ENCODE measurements at places on chromosomes 16 and 17. TPM values are rescaled to one million over a fixed set of nuclear protein-coding genes. Genes with fewer than 3 reads are reported as not detected.

DNA sequence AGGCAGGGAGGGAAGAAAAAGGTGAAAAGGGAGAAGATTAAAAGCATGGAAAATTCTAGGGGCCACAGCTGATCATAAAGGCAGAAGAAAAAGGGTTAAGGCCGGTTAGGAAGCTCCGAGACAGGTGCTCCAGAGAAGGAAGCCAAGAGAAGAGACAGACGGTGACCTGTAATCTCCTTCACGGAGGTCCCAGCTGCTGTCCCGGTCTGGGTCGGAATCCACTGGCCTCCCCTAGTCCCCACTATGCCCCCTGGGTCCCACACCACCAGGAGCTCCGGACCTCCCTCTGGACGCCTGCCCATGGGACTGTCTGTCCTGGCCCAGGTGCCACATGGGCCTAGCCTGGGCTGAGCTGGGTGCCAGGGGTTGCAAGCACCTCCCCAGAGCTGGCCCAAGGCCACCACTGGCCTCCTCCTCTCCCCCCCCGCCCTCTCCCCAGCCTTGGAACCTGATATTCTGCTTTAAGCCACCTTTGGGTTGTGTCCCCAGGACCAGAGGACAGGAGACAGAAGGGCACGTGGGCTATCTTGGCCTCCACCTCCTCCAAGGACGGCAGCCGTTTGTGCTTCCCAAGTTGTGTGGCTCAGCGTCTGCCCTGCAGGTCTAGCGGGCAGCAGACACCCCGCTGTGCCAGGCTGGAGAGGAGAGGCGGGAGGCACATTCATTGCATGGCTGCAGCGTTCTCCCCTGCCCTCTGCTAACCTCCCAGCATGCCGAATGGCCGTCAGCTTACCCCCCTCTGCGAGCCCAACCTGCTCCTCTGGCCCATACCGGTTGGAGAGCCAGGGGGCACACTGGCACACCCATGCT lies 102.4 kb downstream of the ENGASE start:
- DNase-seq: no peak

DNA sequence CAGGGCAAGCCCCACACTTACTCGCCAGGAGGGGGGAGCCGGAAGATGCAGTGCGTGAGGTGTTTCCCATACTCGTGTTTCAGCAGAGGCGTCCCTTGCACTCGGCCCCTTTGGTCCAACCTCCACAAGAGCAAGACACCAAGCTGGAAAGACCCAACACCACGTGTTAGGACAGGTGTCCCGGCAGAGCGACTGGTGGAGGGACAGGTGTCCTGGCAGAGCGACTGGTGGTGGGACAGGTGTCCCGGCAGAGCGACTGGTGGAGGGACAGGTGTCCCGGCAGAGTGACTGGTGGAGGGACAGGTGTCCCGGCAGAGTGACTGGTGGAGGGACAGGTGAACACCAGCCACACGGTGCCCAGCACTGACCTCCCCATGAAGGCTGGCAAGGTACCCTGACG lies 19.4 kb downstream of the IFT140 start:
- no peak for DNase-seq

DNA sequence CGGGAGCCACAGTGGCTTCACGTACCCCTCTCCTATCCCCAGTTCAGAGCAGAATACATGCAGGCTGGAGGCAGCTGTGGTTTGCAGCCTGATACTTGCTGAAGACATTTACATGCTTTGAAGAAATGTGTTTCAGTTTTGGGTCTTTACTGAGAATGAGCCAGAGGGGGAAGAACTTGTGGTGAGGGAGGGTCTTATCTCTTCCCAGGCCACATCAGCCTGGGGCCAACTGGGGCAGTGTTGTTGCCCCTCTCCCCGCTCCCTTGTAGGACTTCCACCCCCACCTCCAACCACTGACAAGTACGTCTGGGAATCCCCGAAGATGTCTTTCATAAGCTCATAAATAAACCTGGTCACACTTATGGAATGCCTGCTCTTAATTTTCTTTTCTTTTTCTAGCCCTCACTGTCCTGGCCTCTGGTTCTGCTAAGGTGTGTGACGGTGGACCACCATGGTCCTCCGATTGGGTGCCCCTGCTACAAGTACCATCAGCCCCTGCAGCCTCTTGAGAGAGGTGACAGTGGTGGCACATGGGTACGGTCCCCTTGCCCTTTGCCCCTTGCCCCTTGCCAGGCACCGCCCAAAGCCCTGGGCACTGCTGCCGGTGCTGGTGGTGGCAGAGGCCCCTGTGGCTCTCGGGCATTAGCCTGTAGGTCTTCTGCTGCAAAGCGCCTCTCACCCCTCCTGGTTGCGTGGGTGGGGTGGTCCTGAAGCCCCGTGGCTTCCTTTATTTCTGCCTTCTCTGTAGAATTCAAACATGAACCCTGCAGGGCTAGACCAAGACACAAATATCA lies 144.8 kb upstream of the RPH3AL start:
- no peak for DNase-seq

GRCh38 chr17:8643855-8644506 lies 13.5 kb upstream of the MYH10 start:
- DNase-seq: no peak

DNA sequence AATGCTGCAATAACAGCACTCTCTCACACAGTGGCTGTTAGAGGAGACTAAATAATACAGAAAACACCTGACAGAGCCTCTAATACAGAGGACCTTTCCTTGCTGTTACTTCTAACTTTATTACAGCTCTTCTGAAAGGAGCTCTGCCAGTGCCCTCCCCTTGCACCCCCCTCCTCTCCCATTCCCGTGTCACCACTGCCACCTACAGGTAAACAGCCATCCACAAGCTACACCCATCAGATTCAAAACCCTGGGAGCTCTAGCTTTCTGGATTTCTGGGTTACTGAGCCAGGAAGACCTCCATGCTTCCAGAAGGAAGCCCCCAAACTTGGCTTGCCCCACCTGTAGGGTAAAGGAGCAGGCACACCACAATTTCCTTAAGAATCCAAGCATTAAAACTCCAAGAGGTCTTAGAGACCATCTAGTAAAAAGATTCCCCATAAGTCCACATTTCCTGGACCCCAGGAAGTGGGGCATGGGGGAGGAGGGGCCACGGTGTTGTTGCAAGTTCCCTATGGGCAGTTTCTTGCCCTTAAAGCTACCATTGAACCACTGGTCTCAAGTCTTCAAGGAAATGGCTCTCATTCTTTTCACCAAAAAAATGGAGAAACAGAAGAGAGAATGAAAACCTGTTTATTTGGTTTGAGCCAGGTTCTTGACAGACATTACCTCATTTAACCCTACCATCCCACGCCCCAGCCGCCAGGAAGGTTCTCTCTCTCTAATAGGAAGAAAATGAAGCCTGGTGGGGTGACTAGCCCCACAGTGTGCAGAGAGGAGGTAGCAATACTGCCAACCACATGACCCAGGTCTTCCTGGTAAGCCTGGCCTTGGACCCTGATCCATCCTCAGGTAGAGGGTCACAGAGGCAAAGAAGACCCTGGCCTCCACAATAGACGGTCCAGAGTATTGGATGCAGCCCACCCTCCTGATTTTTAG lies 52.8 kb downstream of the TOM1L2 start:
- peak; percentile 80 for DNase-seq

DNA sequence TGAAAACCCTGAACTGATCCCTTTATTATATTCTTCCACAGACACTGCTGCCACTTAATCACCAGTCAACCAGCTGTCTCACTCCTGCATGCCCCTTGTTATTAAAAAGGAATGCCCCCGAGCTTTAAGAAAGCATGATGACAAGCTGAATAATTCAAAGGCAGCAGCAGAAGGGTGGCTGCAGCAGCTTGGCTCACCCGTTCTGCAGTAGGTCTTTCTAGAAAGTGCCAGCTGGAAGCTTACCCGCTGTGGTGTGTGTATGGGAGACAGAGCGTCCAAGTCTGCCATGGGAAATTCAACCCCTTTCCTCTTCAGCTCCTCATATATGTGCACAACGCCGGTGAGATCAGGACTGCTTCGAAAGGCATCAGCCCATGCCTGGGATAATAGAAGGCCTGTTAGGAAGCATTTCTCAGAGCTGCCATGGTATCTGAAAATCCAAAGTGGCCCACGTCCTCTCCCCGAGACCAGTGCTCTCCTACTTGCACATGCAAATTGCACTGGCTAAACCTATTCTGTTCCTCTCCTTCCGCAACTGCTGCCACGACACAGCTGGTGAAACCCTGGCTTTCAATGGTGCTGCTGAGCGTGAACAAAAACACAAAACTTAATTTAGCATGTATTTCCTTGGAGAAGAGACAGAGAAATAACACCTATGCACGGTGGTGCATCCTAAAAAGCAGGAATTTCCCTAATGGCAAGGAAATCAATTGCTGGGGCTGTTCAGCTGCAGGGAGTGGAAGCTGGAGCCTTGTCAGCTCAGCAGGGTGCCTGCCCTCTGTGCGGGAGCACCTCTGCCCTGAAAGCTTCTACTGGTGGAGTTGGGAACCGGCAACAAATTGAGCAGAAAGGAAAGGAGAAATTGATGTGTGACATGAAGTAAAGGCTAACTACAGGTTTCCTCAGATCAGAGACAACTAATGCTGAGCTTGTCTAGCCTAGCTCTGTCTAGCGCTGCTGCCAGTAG lies 47.9 kb upstream of the SREBF1 start:
- DNase-seq: no peak

GRCh38 chr17:77083531-77083930 lies 57.2 kb upstream of the SEC14L1 start:
- DNase-seq: no peak

DNA sequence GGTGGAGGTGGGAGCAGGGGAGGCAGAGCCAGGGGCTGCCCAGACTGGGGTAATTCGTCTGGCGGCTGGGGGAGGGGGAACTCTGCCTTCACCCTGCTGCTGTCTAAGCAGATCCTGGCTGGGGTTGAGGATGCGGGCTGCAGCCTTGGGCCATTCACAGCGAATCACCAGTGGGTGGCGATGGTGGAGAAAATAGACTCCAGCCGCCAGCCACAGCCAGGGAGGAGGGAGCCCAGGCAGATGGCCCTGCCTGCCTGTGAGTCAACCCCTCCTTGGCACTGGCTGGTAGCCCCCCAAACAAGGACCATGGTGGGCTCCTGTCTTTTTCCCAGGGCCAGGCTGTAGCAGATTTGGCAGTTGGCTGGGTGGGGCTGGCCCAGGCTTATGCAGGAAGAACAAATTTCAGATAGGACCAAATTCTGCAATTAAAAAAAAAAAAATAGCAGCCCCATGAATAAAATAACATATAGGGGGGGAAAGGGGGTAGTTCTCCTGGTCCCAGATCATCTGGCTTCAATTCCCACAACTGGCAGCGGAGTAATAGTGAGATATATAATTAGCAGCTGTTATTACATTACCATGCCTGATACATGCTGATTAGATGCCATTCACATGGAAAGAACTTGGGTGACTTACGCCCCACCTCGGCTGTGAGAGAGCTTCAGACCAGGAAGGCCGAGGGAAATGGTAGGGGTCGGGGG lies 41.5 kb upstream of the CDH5 start:
- no peak for DNase-seq

DNA sequence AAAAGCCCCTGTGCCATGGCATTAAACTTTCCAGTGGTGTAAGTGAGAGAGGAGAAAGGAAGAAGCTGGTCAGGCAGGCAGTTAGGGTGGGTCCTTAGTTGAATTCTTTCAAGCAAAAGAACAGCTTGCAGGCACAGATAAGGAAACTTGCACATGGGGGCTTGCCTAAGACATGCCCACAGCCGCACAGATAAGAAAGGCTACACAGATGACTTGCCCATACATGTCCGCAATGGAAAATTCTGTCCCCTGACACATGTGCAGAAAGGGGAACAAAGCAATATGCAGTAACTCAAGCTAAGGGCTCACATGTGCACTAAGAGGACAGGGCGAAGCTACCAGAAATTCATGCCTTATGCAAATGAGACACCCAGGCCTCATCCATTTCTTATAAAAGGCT lies 69.9 kb downstream of the GSG1L start:
- DNase-seq: peak; percentile 24

DNA sequence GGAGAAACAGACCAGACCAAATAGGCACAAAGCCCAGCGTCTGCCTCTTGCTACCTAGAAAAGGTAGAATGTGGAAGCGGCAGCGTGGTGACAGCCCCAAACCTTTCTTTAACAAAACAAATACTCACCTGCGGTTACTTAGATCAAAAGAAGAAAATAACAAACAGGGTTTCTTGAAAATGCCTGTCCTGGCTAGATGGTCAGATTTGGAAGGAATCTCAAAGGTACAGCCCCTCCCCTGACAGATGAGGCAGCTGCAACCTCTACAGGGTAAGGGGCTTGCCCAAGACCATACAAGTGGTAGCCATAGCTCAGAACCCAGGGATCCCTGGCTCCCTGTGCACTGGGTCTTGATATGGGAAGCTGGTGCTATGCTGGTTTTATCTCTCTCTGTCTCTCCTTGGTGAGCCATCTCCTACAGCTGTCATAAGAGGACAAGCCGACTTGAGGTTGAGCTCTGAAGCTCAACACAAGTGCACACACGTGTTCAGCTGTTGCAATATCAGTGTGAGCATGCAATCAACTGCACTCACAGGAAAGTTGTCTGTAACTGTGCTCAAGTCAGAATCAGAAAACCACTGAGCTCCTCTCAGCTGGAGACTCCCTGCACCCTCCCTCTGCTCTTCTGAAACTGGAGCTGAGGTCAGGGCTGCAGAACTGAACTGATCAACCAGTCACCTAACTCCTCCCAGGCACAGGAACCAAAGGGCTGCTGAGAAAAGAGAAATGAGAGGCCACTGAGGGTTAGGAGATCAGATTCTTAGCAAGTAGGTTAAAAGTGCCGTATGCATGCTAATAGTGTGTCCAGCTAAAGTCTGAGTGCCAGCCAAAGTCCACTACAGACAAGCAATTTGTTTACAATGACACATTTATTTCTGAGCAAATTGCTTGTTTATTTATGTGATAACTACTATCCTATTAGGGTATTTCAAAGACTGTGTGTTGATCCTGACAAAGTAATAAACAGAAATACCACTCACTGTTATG lies 6.1 kb upstream of the RNF157 start:
- no peak for DNase-seq

- DNase-seq: no peak
Observed at GRCh38 chr17:17666111-17666714, 15.0 kb upstream of the RAI1 start.

GRCh38 chr17:32928586-32929535 lies 908 bp downstream of the TMEM98 start:
- no peak for DNase-seq

GRCh38 chr17:77410470-77410869 lies 269.7 kb downstream of the SEC14L1 start:
- no peak for DNase-seq

DNA sequence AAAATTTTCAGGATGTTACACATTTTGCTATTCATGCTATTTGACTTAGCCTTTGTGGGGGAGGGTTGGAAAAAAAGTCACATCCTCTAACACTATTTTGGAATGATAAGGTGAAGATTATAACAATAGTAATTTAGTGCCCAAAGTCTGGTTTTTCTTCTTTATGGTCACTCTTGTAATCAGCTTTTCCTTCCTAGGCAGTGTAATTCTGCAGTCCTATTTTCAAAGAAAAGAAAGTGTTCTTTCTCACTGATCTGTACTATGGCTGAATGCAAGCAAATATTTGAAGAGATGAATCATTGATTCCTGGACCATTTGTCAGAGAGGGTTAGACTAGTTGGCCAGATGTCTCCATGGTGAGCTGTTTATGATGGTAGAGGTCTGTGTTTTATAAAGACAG lies 8.4 kb downstream of the RSPRY1 start:
- no peak for DNase-seq

- DNase-seq: no peak
Observed at GRCh38 chr17:27289856-27290255, 4.1 kb upstream of the WSB1 start.

SLC25A19 gene
- 8.5 TPM for total RNA-seq

PRDM7 gene
- total RNA-seq: not detected

CCL16 gene
- total RNA-seq: not detected

FOXC2 gene
- total RNA-seq: 2.6 TPM

CLN3 gene
- 9.1 TPM for total RNA-seq

EVI2A gene
- 2.2 TPM for total RNA-seq

TAC4 gene
- 1.7 TPM for total RNA-seq

CCL1 gene
- total RNA-seq: not detected

CETP gene
- not detected for total RNA-seq

GAST gene
- total RNA-seq: not detected

MVP gene
- 60.2 TPM for total RNA-seq

TNFRSF17 gene
- total RNA-seq: not detected

Measured in cardiac septum (tissue), 1 donor.